ENCODE measurements at places on chromosomes 13 and 19. TPM values are rescaled to one million over a fixed set of nuclear protein-coding genes. Genes with fewer than 3 reads are reported as not detected.

- no peaks in the 10 kb centered on the region for H3K4me1 ChIP-seq
- H3K27me3 ChIP-seq, result no peaks in the 10 kb centered on the region
- H3K36me3 ChIP-seq, result no peaks in the 10 kb centered on the region
- no peak for DNase-seq
- no peak overlapping the region for H3K27ac ChIP-seq
These were observed 504.2 kb downstream of the RFC3 start for GRCh38 chr13:34322014-34322742.

GRCh38 chr19:38229585-38230073, 5.6 kb upstream of the DPF1 start:
- H3K4me3 ChIP-seq, result no peak overlapping the region
- no peaks in the 10 kb centered on the region for H3K36me3 ChIP-seq
- no peak overlapping the region for H3K27ac ChIP-seq

GRCh38 chr19:46886546-46887239, 25.9 kb downstream of the ARHGAP35 start:
- no peaks in the 10 kb centered on the region for H3K27me3 ChIP-seq
- no peaks in the 10 kb centered on the region for H3K4me1 ChIP-seq
- H3K27ac ChIP-seq, result no peak overlapping the region
- H3K36me3 ChIP-seq, result no peaks in the 10 kb centered on the region

- H3K36me3 ChIP-seq, result no peaks in the 10 kb centered on the region
- no peaks in the 10 kb centered on the region for H3K27me3 ChIP-seq
- H3K27ac ChIP-seq, result peak overlapping the region; percentile 46
- H3K4me1 ChIP-seq, result no peaks in the 10 kb centered on the region
- H3K4me3 ChIP-seq, result no peak overlapping the region
These were observed 406.2 kb downstream of the KLF5 start for GRCh38 chr13:73464758-73465616.

DNA sequence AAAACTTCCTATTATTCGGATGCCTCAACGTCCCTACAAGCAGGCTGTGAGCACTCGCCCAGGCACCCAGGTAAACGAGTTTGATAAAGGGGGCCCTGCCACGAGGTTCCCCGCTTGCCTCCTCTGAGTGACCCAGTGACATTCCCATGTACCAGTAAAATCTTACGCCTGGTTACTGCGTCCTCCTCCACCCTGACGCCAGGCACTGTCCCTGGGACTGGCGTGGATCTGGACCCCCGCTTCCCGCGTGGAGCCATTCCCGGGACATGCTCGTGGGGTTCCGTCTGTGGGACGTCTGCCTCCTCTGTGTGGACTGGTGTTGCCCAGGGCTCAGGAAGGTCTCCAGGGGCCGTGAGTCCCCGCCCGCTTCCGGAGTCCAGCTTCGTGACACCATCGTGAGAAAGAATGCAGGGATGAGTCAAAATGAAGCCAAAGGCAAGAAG, 407 bp upstream of the ZNF550 start:
- no peaks in the 10 kb centered on the region for H3K4me1 ChIP-seq
- peaks cover 11% of the 10 kb centered on the region for H3K36me3 ChIP-seq
- H3K27me3 ChIP-seq, result no peaks in the 10 kb centered on the region
- DNase-seq, result no peak
- peak overlapping the region; percentile 99 for H3K4me3 ChIP-seq
- H3K27ac ChIP-seq, result peak overlapping the region; percentile 77

GRCh38 chr19:53868892-53869804, 1.5 kb downstream of the MYADM start:
- peaks cover 9% of the 10 kb centered on the region for H3K4me1 ChIP-seq
- peaks cover 8% of the 10 kb centered on the region for H3K36me3 ChIP-seq
- H3K27me3 ChIP-seq, result no peaks in the 10 kb centered on the region

- H3K27ac ChIP-seq, result no peak overlapping the region
- no peaks in the 10 kb centered on the region for H3K27me3 ChIP-seq
- no peaks in the 10 kb centered on the region for H3K4me1 ChIP-seq
- H3K36me3 ChIP-seq, result no peaks in the 10 kb centered on the region
These were observed 214.8 kb downstream of the LMO7 start for GRCh38 chr13:75850916-75851315.

DNA sequence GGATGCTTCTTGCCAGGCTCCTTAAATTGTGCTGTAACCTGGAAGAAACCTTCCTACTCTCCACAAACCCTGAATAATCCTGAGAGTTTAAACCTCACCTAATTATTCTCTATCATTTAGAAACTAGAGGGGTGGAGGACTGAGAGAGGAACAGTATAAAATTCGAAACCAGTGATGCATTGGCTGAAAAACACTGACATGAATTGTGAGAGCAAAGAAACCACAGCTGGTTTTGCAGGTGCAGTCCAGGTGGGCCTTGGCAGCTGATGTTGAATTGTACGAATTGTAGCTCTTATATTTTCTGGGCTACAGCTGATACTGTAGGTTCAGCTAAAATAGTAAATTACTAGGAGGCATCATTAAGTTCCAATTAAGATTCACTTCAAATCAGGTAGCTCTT, 227.0 kb upstream of the SLITRK5 start:
- no peak overlapping the region for H3K27ac ChIP-seq
- H3K4me3 ChIP-seq, result no peak overlapping the region
- no peaks in the 10 kb centered on the region for H3K27me3 ChIP-seq
- no peaks in the 10 kb centered on the region for H3K4me1 ChIP-seq
- no peaks in the 10 kb centered on the region for H3K36me3 ChIP-seq

DNA sequence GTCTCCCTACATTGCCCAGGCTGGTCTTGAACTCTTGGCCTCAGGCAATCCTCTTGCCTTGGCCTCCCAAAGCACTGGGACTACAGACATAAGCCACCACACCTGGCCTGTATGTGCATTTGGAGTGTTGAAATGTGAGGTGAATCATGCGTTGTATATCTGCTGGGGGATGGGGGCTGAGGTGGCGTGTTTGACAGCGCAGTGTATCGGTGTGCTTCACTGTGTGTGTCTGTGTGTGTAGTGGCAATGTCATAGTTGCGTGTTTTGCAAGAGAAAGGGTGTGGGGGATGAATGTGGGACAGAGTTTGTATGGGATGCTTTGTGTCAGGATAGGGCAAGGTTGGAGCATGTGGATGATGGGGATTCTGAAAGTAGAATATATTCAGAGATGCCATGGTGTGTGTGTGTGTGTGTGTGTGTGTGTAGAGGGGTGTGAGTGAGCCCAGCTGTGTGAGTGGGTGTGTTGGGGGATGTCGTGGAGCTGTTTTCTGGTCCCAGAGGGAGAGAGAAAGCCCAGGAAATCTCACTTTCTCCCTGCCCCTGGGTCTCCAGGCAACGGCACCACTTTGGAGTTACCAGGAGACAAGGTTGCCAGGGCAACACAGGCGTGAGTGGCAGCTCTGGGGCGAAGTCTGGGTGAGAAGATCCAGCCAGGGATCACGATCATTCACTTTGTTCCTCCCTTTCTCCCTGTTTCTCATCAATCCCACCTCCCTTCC, 1.1 kb upstream of the SWSAP1 start:
- H3K36me3 ChIP-seq, result no peaks in the 10 kb centered on the region
- H3K4me3 ChIP-seq, result no peak overlapping the region
- H3K27me3 ChIP-seq, result no peaks in the 10 kb centered on the region
- no peak overlapping the region for H3K27ac ChIP-seq
- peaks cover 6% of the 10 kb centered on the region for H3K4me1 ChIP-seq

- no peaks in the 10 kb centered on the region for H3K4me1 ChIP-seq
- H3K27me3 ChIP-seq, result no peaks in the 10 kb centered on the region
- DNase-seq, result no peak
These were observed 29.7 kb downstream of the SIAH3 start for GRCh38 chr13:45821811-45822210.

GRCh38 chr13:27605099-27605498, 15.2 kb downstream of the LNX2 start:
- no peak for DNase-seq
- no peaks in the 10 kb centered on the region for H3K36me3 ChIP-seq
- no peaks in the 10 kb centered on the region for H3K4me1 ChIP-seq
- no peaks in the 10 kb centered on the region for H3K27me3 ChIP-seq

- H3K4me1 ChIP-seq, result no peaks in the 10 kb centered on the region
- H3K27ac ChIP-seq, result no peak overlapping the region
- H3K4me3 ChIP-seq, result no peak overlapping the region
These were observed 16.1 kb upstream of the SIGLEC6 start for GRCh38 chr19:51547397-51548212.

DNA sequence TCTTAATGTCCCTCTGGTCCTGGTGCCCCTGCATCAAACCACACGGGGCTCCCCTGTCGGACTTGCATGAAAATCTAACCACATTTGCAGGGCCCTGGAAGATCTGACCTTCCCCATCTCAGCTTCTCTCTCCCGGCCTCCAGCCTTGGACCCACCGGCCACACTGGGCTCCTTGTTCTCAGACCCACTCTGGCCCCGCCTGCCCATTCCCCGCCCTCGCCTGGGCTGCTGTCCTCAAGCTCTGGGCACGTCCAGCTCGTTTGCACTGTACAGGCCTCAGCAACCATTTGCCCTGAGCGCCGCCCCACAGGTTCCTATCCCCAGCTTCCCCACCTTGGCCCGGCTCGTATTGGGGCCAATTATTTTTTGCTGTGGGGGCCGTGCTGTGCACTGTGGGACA, 10.5 kb downstream of the MYO9B start:
- no peak overlapping the region for H3K27ac ChIP-seq
- H3K36me3 ChIP-seq, result no peaks in the 10 kb centered on the region
- no peak overlapping the region for H3K4me3 ChIP-seq
- peaks cover 2% of the 10 kb centered on the region for H3K4me1 ChIP-seq
- H3K27me3 ChIP-seq, result no peaks in the 10 kb centered on the region

DNA sequence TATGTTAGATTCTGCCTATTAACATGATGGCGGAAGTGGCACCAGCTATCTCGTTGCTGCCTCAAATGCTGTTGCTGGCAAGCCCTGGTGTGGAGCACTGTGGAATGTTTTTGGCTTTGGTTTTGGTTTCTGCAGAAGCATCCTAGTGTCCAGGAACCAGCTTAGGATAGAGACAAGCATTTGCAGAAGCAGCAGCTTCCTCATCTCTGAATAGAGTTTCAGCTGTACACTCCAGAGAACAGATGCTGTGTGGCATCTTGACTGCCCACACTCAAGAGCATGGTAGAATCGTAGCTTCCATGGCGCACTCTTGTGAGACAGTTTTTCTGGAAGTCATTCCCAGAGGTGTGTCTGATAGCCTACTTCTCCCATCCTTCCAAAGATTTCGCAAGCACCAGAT, 145.3 kb upstream of the RXFP2 start:
- H3K4me3 ChIP-seq, result no peak overlapping the region
- DNase-seq, result no peak
- no peaks in the 10 kb centered on the region for H3K27me3 ChIP-seq
- H3K36me3 ChIP-seq, result no peaks in the 10 kb centered on the region

DNA sequence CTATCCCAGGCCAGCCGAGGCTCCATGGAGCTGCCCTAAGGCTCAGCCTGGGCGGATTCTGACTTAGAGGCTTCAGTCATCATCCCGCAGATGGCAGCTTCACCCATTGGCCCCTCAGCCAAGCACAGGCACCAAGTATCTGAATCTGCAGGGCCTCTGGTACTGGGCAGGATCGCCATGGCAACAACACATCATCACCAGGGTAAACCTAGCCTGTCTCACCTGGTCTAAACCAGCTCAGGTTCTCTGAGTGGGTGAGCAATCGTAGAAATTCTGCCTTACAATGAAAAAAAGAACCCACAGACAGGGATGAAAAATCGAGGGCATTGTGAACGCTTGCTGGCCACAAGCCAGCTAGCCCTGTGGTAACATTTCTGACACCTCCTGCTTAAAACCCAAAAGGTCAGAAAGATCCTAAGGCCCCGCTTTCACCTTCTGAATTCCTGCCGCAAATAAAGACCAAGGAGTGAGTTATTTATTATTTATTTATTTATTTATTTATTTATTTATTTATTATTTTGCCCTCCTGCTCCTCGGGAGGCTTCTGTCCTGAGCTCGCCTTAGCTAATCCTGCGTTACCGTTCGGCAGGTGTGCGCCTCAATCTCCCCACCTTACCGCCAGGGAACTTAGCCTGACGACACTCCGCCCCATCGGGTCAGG, 12.0 kb upstream of the CEACAM21 start:
- H3K27me3 ChIP-seq, result peaks cover 11% of the 10 kb centered on the region
- H3K4me3 ChIP-seq, result no peak overlapping the region
- no peak for DNase-seq
- no peaks in the 10 kb centered on the region for H3K36me3 ChIP-seq

DNA sequence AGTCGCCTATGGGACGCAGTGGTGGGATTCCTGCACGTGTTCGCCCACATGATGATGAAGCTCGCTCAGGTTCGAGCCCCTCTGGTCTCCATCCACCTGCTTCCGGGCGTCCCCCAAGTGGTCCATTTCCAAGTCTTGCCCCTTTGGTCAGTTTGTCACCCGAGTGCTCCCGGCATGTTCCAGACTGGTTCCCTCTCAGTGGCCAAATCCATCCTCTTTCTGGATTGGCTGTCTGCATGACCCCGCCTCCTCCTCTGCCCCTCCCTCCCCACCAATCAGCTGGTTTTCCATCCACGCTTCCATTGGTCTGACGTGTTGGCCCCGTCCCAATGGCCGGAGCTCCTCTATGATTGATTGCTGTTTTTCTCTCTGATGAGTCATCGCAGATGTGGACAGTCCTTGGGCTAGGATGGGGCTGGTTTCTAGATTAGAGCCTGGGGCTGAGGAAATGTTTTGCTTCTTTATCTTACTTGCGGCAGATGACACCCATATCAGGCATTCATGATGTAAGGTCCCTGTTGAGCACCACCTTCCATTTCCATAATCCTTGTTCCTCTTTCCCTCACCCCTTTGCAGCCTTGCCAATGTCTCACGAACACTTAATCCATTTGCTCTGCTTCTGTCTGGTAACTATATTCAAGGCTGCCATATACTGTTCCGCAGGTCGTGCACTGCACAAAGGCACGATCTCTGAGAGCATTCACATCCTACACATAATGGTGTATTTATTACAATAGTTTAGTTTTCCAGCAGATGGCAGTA, 73.8 kb downstream of the MAP4K1 start:
- H3K27ac ChIP-seq, result no peak overlapping the region
- peak; percentile 66 for DNase-seq
- no peaks in the 10 kb centered on the region for H3K36me3 ChIP-seq
- H3K4me1 ChIP-seq, result no peaks in the 10 kb centered on the region

The NAPSA gene
- total RNA-seq, result 1.8 TPM

The FGF21 gene
- total RNA-seq, result not detected

The IL11 gene
- 0.29 TPM for total RNA-seq

The ONECUT3 gene
- total RNA-seq, result not detected

The CATSPERD gene
- total RNA-seq, result not detected

The TDRD12 gene
- total RNA-seq, result not detected

The MUC16 gene
- total RNA-seq, result 0.66 TPM

Measured in breast epithelium (tissue), 4 donors.